Ureter (tissue), 1 donor: ENCODE measurements at places on chromosomes 5 and 9.

- DNase-seq, result no peak
Measured at GRCh38 chr5:177510567-177511053, 984 bp upstream of the DOK3 start.

DNA sequence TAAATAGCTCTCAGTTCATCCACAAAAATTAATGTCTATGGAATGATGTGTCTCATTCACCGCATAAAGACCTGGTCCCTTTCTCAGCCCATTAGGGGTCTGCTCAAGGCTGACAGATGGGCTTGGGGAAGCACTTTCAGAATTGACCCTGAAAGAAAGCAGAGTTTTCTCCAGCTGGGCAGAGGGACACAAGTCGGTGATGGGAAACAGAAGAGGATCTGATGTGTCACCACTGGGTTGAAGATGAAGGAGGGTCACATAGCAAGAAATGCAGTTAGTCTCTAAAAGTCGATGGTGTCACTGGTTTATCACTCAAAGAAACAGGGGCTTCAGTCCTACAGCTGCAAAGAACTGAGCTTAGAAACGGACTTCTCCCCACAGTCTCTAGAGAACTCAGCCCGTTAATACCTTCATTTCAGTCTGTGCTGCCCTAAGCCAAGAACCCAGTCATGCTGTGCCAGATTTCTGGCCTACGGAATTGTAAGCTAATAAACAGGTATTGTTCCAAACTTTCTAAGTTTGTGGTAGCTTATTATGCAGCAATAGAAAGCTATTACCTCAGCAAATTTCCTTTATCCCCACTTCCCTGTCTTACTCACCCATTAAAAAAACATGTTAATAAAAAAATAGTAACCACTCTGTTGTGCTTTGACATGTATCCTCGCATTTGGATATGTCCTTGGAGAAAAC is 64.6 kb downstream of the ADAMTS12 start:
- no peak for DNase-seq

- no peak for DNase-seq
Measured at GRCh38 chr9:109537288-109537687, 39.2 kb upstream of the PTPN3 start.

GRCh38 chr5:112681481-112681908 is 56.2 kb upstream of the APC start:
- DNase-seq, result no peak

- peak; percentile 64 for DNase-seq
Measured at GRCh38 chr5:16616536-16617273, at the start of gene RETREG1. RETREG1 (minus strand) TSS chr5:16616997; CDS start chr5:16616971, 26 bp downstream.

GRCh38 chr5:64333886-64334285 is 168.2 kb downstream of the RNF180 start:
- DNase-seq, result no peak

DNA sequence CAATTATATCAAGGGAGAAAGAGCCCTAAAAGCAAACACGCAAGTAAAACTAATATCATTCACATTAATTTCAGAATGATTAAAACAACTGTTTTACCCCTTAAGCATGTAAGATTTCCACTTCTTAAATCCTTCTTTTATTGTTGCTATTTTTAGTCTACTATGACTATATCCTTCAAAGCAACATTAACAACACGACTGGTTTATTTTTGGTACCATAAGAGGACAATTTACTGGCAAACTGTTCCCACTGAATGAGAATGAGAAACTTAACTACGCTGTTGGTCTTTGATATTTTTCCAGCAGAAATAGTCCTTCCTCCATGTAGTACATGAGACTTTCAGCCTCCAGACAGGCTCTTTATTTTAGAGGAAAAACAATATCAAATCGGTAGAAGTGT is 281.5 kb downstream of the CTNND2 start:
- DNase-seq, result no peak

DNA sequence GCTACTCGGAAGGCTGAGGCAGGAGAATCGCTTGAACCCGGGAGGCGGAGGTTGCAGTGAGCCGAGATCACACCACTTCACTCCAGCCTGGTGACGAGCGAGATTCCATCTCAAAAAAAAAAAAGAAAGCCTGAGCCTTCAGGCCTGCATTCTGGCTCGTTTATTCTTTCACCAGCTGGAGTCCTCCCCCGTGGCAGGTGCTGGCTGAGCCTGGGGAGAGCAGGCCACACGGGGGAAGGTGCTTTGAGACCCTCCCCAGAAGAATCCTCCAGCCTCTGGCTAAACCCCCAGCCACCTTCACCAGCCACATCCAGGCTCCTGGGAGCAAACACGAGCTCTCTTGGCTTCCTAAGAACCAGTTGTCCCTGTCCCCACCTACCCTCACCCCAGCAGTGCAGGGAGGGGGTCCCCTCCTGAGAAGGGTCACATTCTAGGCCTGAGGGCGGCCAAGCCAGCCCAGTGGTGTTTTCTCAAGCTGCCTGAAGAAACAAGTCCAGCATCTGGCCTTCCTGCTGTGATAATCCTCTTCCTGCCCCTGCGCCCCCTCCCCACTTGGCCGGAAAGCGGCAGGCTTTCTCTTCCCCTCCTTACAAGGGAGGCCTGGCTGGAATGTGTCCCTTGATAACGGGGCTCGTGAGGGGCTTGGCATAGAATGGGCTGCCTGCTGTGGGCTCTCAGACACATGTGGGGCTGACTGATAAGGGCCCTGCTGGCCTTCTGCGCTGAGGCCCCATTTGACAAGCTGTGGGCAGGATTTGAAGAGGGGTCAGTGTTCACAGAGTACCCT is 41.5 kb downstream of the PLPP7 start:
- no peak for DNase-seq

DNA sequence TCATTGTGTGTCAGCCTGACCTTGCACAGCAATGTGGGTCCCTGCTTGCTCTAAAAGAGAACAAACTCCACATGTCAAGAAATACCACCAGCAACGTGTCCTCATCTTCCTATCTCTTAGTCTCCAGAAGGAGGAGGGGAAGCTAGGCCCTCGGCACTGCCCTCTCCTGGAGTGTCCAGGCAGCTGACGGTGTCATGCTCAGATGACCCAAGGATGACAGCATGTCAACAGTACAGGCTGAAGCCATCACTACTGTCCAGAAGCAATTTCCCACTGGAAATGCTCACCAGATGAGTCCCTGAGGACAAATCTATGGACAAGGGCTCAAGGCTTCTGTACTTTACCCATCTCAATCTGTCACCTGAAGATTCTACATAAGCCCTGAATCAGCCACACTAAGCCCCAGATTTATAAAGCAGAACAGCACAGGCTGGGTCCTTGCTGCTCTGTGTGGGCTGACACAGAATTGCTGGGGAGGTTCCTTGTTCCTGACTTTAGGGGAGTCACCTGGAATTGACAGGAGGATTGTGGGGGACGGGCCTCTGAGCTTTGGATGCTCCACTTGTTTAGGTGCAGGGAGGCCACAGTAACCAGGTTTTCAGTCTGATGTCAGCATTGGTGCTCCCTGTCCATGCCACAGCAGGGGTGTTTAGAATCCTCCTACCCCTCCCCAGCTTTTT is 210.2 kb downstream of the DAB2IP start:
- no peak for DNase-seq

DNA sequence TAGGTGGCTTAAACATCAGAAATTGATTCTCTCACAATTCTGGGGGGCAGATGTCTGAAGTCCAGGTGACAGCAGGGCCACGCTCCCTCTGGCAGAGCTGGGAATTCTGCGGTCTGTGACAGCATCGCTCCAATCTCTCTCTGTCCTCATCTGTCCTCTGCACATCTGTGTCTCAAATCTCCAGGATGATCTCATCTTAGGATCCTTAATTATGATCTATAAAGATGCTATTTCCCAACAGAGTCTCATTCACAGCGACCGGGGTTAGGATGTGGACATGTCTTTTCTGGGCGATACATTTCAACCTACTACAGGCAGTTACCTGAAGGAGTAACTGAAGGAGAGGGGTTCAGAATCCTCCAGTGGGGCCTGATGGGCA is 31.4 kb downstream of the ANKRD33B start:
- DNase-seq, result peak; percentile 41

DNA sequence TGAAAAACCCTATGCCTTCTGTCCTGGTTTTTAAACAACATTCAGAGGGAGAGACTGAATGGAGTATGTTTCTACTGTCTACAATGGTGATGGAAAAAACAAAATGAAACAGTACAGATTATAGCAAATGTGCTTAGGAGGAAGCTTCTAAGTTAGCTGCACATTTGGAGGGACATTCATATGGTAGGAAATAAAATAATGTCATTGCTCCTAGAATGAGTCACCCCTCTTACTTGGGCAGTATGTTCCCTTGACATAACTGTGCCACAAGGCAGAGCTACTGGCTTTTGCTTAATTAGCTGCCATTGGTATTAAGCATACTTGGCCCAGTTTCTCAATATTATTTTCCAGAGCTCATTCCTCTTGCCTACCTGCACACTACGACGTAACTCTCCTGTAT is 128.9 kb downstream of the GDNF start:
- DNase-seq, result no peak

DNA sequence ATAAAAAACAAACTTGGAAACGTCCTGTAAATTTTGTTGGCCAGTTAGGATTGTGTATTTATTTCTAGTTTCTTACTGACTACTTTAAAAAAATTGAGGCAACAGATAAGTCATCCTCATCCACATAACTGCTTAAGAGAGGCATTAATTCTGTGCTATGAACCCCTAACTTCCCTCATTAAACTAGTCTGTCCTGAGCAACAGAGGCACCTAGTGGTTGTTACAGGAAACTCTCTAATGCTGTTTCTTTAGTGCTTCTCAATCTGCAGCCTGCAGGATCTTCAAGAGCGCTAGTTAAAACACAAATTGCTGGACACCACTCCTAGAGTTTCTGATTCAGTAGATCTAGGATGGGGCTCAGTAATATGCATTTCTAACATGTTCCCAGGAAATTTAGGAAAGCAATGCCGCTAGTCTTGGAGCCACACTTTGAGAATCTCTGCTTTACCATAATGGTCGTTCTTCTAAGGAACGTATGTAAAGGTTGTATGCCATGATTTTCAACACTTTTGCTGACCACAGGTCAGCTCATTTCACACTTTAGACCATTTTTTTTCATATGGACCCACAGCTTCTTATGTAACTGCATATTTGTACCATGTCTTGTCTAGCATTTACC is 410.1 kb upstream of the SMARCA2 start:
- no peak for DNase-seq

DNA sequence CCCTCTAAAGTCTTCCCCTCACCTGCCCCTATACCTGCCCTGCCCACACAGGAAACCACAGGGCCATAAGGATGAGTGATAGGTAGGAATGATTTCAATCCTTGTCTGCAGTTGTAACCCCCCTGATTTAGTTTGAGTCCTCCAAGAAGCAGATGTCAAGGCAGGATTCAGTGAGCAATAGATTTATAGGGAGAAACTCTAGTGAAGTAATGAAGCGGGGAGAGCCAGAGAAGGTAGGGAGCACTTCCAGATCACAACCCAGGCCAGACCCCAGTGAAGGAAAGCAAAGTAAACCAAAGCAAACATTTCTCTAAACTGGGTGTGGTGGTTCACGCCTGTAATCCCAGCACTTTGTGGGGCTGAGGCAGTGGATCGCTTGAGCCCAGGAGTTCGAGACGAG is 22.4 kb downstream of the ENC1 start:
- no peak for DNase-seq

- no peak for DNase-seq
Measured at GRCh38 chr9:6673326-6674025, 27.9 kb upstream of the GLDC start.

- DNase-seq, result peak; percentile 40
Measured at GRCh38 chr9:93124793-93125192, 9.3 kb downstream of the NINJ1 start.

DNA sequence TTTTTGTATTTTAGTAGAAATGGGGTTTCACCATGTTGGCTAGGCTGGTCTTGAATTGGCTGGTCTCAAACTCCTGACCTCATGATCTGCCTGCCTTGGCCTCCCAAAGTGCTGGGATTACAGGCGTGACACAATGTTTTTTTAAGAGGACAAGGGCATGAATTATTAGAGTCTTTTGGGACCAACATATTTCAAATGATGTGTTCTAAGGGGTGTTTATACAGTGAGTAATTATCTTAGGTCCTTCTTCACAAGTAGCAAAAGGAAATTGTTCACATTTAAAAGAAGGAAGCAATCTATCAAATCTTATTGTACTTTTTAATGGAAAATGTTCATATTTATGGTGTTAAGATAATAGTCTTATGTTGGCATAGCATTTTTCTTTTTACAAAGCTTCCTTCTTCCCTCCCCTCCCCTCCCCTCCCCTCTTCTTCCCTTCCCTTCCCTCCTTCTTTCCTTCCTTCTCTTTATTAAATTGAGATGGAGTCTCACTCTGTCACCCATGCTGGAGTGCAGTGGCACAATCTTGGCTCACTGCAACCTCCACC is 6.7 kb downstream of the GNG10 start:
- DNase-seq, result no peak

- DNase-seq, result peak; percentile 50
Measured at GRCh38 chr5:154714266-154714986, 40.8 kb upstream of the LARP1 start.

DNA sequence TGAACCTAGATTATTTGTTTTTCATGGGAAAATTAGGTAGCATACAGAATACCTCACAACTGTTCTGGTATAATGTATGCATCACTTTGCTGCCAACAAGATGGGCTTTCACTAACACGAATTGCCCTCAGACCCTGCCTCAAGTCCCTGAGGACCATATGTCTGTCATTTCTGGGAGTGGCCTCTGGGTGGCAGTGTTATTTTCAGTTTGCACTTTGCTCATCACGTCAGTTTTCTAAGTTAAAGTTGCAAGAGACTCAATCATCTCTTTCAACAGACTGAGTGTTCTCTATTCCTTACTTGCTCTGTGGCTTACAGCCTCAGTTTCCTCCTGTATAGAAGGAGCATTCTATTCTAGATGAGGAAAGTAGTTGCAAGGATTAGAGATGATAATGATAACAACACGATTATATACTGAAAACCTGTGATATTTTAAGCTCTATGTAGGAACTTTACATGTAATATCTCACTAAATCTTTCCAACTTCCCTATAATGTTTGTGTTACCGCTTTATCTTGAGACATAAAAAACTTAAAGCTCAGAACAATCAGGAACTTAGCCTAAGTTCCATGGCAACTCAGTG is 55.7 kb downstream of the TSSK1B start:
- peak; percentile 72 for DNase-seq

DNA sequence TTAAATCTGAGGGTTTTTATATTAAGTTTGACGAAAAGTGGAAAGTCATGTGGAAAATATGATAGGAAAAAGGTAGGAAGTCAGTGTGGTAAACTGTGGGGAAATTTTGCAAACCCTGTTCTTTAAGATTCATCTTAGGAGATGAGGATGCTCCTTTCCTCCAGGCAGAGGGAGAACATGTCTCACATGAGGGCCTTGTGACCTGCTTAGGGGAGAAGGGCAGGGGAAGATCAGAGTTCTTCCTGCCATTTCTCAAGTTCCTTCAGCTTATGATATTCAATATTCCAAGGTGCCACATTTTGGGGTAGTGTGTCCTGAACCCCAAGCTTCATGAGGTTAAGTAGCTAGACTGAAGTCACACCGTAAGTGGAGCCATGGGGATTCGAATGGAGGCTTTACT is 53.7 kb downstream of the MAPKAP1 start:
- DNase-seq, result no peak

GRCh38 chr5:137221943-137222342 is 277.2 kb downstream of the SPOCK1 start:
- DNase-seq, result no peak

- DNase-seq, result no peak
Measured at GRCh38 chr9:128245421-128246151, 30.2 kb downstream of the GOLGA2 start.

- DNase-seq, result no peak
Measured at GRCh38 chr5:9927106-9927505, 297.0 kb upstream of the TAS2R1 start.
